ENCODE measurements at places on chromosomes 4 and X. TPM values are rescaled to one million over a fixed set of nuclear protein-coding genes. Genes with fewer than 3 reads are reported as not detected.

The CLTRN gene
- 0.66 TPM for total RNA-seq

The DSPP gene
- not detected for total RNA-seq

The FGF13 gene
- 1.7 TPM for total RNA-seq

- DNase-seq, result no peak
These were observed 356.6 kb downstream of the CXXC4 start for GRCh38 chr4:104138116-104138515.

DNA sequence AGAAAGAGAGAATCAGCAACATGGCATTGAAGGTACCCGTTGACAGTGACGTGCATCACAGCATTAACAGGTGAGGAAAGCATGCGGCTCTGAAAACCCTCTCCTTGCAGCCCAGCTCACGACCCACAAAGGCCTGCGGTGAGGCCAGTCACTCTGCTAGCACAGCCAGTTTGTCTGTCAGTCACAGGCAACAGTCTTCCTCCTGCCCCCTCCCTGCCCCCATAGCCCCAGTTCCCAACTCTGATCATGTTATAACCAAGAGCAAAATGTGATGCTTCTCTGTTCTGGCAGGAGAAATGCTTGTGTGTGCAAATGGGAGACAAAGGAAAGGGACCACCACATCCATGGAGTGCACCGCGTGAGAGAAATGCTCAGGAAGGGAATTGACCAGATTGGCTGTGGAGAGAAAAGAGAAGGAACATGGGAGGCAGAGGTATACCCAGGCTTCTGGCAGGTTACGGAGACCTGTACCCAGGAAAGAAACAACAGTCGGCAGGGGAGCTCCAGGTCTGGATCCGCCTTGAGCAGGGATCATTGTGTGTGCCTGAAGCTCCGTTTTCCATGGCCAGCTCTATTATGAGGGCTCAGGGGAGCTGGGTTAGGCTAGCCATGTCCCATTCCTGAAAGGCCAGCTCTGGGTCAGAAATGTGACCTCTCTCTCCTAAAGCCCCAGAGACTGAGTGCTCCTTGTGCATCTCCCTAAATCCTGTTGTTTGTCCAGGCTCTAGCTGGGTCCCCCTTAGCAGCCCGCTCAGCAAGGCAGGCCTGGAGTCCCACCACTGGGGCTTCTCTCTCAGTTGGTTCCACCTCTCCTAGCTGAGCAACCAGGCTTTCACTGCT, 139.7 kb upstream of the MAMLD1 start:
- DNase-seq, result no peak

- DNase-seq, result no peak
These were observed 30.3 kb downstream of the CCNI start for GRCh38 chr4:77045490-77045889.

DNA sequence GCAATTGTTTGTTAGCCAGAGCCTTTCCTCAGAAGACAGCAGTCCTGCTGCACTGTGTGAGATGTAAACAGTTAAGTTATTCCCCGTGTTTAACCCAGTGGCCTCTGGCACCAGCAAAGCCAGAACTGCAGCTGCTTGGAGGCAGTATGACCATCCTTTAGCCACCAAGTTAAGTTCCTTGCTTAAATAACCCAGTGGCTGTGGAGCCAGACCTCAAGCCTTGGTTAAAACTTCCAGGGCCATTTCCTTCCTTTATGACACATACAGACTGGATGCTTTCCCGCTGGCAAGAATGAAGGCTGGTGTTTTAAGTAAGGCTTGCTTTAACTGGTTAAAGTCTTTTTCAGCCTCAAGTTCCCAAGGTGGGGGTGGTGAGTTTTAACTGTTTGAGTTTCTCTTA, 379.8 kb downstream of the DCAF12L2 start:
- no peak for DNase-seq

DNA sequence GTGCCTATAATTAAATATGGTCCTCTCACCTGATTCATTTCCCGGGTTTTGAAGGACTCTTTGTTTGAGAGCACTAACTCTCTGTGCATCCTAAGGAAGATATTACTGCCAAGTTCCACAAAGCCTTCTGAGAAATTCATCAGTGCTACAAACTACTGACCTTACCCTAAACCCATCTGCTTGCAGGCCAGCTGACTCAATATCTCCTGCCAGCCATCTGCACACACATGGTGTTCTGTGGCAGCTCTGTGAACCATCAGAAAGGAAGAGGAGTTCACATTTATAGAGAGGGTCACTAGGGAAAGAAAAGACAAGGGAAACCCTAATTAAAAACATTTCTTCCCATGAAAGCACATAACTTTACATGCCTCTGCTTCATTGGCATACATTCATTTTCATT, 156.7 kb downstream of the ATP10D start:
- no peak for DNase-seq

DNA sequence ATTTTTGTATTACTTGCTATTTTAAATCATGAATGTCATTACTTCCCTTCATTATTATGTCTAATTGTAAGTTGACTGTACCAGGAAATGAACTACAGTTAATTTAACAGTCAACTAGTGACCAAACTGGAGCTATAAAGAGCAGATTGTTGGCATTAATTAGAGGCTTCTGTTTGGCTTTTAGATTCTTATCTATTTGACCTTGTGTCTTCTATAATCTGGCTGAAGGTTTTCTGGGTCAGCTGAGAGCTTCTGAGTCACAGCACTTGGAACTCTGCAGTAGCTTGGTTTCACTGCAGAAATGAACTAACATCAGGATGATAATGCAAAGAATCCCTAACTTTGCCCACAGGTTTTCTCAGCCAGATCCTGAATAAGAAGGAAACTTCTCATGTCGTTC, 169.2 kb upstream of the LEF1 start:
- no peak for DNase-seq

DNA sequence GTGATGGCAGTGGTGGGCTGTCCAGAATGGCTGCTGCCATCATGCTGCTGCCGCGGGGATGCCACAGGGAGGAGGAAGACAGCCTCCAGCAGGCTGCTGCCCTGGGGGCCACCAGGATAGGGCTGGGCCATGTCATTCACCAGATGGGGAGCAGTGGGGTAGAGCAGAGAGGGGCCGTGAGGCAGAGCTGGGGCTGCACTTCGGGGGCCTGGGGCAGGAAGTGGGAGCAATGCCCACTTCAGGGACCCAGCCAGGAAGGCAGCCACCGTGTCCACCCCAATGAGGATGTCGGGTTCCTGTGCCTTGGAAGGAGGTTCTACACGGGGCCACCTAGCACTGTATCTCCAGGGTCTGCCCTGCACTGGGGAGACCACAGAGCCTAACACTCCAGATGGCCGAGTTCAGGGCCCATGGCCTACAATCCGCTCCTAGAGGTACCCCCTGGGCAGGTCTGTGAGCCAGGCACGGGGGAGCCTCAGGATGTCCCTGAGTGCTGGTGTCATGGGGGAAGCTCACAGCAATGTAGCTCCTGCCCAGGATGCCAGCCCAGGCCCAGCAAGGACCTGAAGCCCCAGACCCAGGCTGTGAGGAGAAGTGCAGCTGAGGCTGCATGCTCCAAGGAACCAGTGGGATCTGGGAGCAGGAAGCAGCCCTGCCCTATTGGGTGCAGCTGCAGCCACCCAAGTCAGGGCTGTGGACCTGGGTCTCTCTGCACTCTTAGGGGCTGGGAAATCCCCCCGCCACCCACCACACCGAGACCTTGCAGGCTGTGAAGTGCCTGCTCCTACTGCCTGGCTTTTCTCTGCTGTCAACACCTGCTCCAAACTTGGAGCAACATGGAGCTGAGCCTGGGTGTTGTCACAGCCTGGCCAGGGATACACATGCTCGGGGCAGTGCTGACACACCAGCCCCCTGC, 140.3 kb downstream of the PDHA2 start:
- peak; percentile 29 for DNase-seq

DNA sequence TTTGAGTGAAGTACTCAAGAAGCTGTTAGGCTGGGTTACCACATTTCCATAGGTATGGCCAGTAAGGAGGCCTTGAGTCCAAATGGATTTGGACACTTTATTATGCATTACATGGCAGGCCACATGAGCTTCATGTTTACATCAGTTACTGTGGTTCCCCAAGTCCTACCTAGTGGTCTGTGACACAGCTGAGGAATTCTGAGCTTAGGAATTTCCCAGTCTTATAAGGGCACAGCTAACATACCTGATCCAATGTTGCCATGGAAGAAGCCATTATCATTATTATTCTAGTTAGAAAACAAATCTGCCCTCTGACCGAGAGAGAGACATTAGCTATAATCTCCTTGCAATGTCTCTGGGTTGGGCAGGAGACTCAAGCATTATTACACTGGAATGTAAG, 174.4 kb upstream of the NUDT10 start:
- DNase-seq, result no peak

GRCh38 chrX:9948406-9948805, 18.8 kb upstream of the CLDN34 start:
- no peak for DNase-seq

GRCh38 chrX:2336181-2336580, 164.6 kb downstream of the DHRSX start:
- no peak for DNase-seq
